ENCODE measurements at places on chromosomes 6 and 20. TPM values are rescaled to one million over a fixed set of nuclear protein-coding genes. Genes with fewer than 3 reads are reported as not detected.

- no peak for DNase-seq
Measured at GRCh38 chr6:43740961-43741764, 28.8 kb upstream of the VEGFA start.

Gene ZNF831
- 90.3 TPM for total RNA-seq

Gene SIRPB2
- total RNA-seq: not detected

Gene HLA-DMA
- total RNA-seq: 53.1 TPM

GRCh38 chr6:113496166-113496565 is 361.0 kb upstream of the MARCKS start:
- no peak for DNase-seq

- no peak for DNase-seq
Measured at GRCh38 chr6:142839686-142840040, 105.3 kb downstream of the HIVEP2 start.

Gene GOPC
- total RNA-seq: 20.2 TPM

Gene STK38
- total RNA-seq: 106 TPM

DNA sequence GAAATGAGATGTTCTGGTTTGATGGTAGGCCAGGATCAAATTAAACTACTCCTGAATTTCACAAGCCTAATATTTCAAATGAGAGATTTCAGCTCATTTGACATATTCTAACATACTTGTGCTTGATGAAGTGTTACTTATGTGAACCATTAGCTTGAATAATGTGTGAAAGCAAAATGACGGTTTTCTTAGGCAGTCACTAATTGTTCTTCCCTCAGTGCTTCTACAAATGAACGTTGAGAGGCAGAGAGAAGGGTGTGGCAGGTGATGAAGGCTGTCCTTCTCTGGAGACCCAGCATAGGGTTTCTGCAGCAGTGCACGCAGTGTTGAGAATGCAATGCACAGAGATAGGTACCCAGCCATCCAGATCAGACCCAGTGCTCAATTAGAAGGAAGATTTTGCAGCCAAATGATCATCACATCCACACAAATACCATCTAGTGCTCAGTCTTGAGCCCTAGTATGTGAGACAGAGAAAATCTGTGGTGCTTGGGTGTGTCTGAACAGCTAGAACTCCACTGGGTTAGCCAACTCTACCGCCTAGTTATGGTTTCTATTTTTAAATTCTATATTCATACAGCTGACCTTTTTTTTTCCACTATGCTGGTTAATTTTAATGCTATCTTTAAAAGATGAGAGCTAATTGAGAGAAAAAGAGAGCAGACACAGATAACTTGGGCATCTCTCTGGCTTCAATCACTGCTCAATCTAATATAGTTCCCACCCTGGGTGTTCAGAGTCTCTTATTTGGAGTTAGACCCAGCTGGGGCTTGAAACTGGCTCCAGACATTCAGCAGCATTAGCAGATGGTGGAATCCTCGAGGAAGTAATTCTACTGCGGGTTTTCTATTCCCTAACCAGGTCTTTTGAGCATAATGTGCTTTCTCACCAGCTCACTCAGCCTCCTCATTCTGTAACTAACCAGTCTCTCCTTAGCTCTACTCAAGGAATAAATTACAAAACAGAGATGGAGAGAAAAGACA is 4.4 kb upstream of the MYLIP start:
- DNase-seq: no peak

- no peak for DNase-seq
Measured at GRCh38 chr6:13479971-13480434, 7.4 kb downstream of the GFOD1 start.
